ENCODE measurements at places on chromosomes 11 and 22.

GRCh38 chr11:110757962-110758755 lies 45.9 kb upstream of the ARHGAP20 start:
- H3K27me3 ChIP-seq = no peaks in the 10 kb centered on the region
- H3K36me3 ChIP-seq = no peaks in the 10 kb centered on the region
- no peak overlapping the region for H3K4me3 ChIP-seq
- H3K4me1 ChIP-seq = peaks cover 6% of the 10 kb centered on the region
- no peak for DNase-seq

- H3K4me1 ChIP-seq = peaks cover 15% of the 10 kb centered on the region
- H3K27ac ChIP-seq = no peak overlapping the region
- H3K4me3 ChIP-seq = no peak overlapping the region
- DNase-seq = peak; percentile 68
Observed at GRCh38 chr11:18594999-18595749, 4.4 kb upstream of the MISFA start.

DNA sequence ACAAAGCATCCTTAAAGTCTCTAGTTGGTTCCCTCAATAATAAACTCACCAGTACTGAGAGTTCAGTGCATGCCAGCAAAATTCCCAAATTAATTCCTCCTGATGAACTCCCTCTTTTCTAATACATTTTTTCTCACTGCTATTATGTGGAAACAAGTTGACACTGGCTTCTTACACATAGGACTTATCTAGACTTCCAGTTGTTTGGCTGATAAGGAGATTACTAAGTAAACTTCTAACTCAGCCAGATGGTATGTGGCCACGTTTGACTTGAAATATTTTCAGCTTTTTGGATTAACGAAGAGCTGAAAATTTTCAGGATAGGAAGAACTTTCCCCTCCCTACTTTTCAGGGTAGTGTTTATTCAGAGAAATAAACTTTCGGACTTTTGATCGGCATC lies 1154.2 kb upstream of the TENM4 start:
- H3K4me3 ChIP-seq = no peak overlapping the region
- H3K4me1 ChIP-seq = no peaks in the 10 kb centered on the region
- no peaks in the 10 kb centered on the region for H3K36me3 ChIP-seq
- H3K27me3 ChIP-seq = no peaks in the 10 kb centered on the region

- peak; percentile 94 for DNase-seq
- no peak within 1 kb of the TSS for H3K27ac ChIP-seq
- H3K4me1 ChIP-seq = no peaks in the 10 kb centered on the region
- peaks cover 70% of the 10 kb centered on the region for H3K27me3 ChIP-seq
- peak within 1 kb of the TSS; percentile 55 for H3K4me3 ChIP-seq
- no peaks in the 10 kb centered on the region for H3K36me3 ChIP-seq
Observed at GRCh38 chr11:74731301-74732094, at the start of gene CHRDL2. Gene CHRDL2, minus strand, starts transcription at chr11:74731426. Its CDS starts 538 bp downstream, at chr11:74730888.

DNA sequence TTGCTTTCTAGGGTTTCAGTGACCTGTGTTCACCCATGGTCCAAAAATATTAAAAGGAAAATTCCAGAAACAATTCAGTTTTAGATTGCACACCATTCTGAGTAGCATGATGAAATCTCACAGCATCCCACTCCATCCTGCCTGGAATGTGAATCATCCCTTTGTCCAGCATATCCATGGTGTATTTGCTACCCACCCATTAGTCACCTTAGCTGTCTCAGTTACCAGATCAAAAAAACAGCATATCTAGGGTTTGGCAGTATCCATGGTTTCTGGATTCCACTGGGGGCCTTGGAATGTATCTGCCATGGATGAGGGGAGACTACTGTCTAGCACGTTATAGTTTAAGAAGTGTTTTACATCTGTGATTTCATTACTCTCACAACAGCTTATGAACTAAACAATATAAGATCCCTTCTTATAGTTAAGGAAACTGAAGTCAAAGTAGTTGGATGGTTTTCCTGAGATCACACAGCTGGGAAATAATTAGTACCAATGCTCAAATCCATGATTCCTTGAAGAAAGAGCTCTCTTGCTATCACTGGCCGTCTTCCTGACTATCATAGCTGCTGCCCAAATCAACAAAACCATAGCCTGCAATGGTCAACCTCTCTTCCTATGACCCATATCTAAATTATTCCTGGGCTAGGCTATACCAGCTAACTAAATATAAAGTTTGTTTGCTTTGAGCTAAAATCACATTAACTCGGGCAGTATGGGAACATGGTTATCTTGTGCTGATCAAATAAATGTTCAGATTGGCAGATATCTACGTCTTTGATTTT lies 122.6 kb downstream of the MICAL2 start:
- H3K4me3 ChIP-seq = no peak overlapping the region
- H3K36me3 ChIP-seq = peaks cover 83% of the 10 kb centered on the region
- H3K4me1 ChIP-seq = peaks cover 60% of the 10 kb centered on the region

- H3K27ac ChIP-seq = peak overlapping the region; percentile 100
- peaks cover 58% of the 10 kb centered on the region for H3K4me1 ChIP-seq
- no peak for DNase-seq
- peak overlapping the region; percentile 59 for H3K4me3 ChIP-seq
- H3K36me3 ChIP-seq = no peaks in the 10 kb centered on the region
Observed at GRCh38 chr11:114291381-114291780, 4.8 kb upstream of the NNMT start.

- DNase-seq = no peak
- H3K27me3 ChIP-seq = no peaks in the 10 kb centered on the region
- no peaks in the 10 kb centered on the region for H3K36me3 ChIP-seq
Observed at GRCh38 chr11:81870066-81870412, 863.6 kb downstream of the FAM181B start.

DNA sequence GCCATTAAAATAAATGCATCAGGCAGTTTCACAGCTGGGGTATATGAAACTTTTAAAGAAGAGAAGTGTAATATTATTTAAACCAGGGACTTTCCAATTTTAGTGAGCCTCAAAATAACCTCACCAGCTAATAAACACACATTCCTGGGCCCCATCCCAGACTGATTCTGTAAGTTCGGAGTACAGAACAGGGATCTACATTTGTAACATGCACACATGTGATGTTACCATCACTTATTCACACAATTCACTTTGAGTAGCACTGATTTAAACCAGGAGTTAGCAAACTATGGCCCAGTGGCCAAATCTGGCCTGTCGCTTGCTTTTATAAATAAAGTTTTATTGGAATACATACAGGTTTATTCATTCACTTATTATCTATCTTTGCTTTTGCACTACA lies 62.0 kb downstream of the STK33 start:
- no peak for DNase-seq
- H3K4me1 ChIP-seq = no peaks in the 10 kb centered on the region
- H3K27me3 ChIP-seq = no peaks in the 10 kb centered on the region
- H3K36me3 ChIP-seq = no peaks in the 10 kb centered on the region
- no peak overlapping the region for H3K27ac ChIP-seq

GRCh38 chr11:56700914-56701485 lies 2.1 kb downstream of the OR9G1 start:
- no peaks in the 10 kb centered on the region for H3K4me1 ChIP-seq
- H3K27ac ChIP-seq = no peak overlapping the region
- DNase-seq = no peak
- no peaks in the 10 kb centered on the region for H3K27me3 ChIP-seq
- no peaks in the 10 kb centered on the region for H3K36me3 ChIP-seq

- peak; percentile 92 for DNase-seq
- H3K36me3 ChIP-seq = peaks cover 44% of the 10 kb centered on the region
- no peak overlapping the region for H3K4me3 ChIP-seq
- H3K27me3 ChIP-seq = no peaks in the 10 kb centered on the region
- peak overlapping the region; percentile 40 for H3K27ac ChIP-seq
Observed at GRCh38 chr22:27885977-27886842, 32.8 kb downstream of the PITPNB start.

- H3K27ac ChIP-seq = peak overlapping the region; percentile 41
- peaks cover 14% of the 10 kb centered on the region for H3K36me3 ChIP-seq
- peaks cover 21% of the 10 kb centered on the region for H3K4me1 ChIP-seq
- H3K27me3 ChIP-seq = no peaks in the 10 kb centered on the region
- peak overlapping the region; percentile 91 for H3K4me3 ChIP-seq
Observed at GRCh38 chr11:71446942-71447688, 1.1 kb downstream of the DHCR7 start.

GRCh38 chr11:67450796-67451657 lies 1.5 kb downstream of the GPR152 start:
- H3K36me3 ChIP-seq = no peaks in the 10 kb centered on the region
- H3K27ac ChIP-seq = no peak overlapping the region
- no peaks in the 10 kb centered on the region for H3K4me1 ChIP-seq
- H3K4me3 ChIP-seq = no peak overlapping the region

GRCh38 chr11:104106136-104106754 lies 57.7 kb downstream of the PDGFD start:
- H3K36me3 ChIP-seq = no peaks in the 10 kb centered on the region
- DNase-seq = no peak
- no peak overlapping the region for H3K4me3 ChIP-seq
- H3K4me1 ChIP-seq = no peaks in the 10 kb centered on the region

DNA sequence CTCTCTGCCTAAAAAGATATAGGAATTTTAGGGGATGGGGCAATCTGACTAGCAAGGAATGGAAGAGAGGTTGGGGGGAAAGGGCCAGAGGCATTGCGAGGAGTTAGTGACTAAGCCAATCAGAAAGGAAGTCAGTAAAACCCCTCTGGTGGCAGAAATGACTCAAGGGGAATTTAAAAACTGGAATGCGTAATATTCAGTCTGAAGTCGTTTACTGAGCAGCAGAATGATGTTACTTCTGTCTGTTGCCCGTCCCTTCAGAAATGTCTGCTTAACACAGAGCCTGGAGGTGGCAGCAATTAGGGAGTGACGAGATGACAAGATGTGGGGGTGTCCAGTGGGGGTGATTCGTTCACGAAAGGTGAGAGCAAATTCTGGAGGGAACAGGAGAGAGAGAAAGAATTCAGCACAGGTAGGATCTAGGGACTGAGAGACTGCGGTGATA lies 107.7 kb upstream of the CLMP start:
- H3K36me3 ChIP-seq = no peaks in the 10 kb centered on the region
- H3K27me3 ChIP-seq = peaks cover 7% of the 10 kb centered on the region
- H3K4me1 ChIP-seq = peaks cover 24% of the 10 kb centered on the region
- peak overlapping the region; percentile 10 for H3K27ac ChIP-seq
- peak; percentile 85 for DNase-seq

GRCh38 chr11:61701242-61701886 lies 21.2 kb downstream of the DAGLA start:
- DNase-seq = no peak
- peaks cover 9% of the 10 kb centered on the region for H3K4me1 ChIP-seq
- H3K36me3 ChIP-seq = no peaks in the 10 kb centered on the region

DNA sequence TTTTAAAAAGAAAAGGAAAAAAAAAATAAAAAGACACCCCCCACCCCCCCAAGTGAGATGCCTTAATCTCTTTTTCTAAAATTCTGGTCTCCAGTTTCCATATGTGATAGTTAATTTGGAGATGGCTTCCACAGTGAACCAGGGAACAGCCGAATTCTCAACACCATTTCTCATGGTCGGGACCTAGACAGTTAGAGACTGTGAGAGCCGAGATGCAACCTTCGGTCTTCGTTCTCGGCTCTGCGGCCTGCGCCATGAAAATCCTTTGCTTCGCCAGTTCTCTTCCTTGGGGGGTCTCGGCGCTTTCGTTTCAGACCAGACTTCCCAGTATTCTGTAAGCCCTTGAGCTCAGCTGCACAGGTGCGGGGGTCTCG lies 723 bp downstream of the CACNG2 start:
- H3K4me1 ChIP-seq = no peaks in the 10 kb centered on the region
- no peak overlapping the region for H3K4me3 ChIP-seq
- H3K27me3 ChIP-seq = peaks cover 68% of the 10 kb centered on the region

DNA sequence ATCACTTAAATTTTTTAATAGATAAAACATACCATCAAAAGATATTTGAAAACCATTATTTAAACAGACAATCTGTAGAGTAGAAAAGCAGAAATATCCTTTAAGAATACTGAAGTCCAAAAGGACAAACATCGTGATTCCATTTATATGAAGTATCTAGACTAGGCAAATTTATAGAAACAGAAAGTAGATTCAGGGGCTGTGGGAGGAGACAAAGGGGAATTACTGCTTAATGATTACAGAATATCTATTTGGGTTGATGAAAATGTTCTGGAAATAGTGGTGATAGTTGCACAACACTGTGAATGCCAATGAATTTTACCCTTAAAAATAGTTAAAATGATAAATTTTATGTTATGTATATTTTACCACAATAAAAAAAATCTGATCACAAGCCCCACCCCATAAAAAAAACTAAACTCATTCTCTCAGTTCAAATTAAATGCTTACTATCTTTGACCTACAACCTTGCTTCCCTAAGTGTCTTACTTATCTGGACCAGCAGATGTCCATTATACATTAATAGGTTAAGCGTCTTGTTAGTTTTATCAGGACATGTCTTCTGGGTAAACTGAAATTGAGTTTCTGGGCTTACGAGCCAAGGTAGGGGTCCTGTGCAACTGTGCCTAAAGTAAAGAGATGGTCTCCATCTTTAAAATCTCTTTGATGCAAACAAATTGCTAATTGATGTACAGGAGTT lies 86.3 kb downstream of the FCHSD2 start:
- H3K4me3 ChIP-seq = no peak overlapping the region
- no peaks in the 10 kb centered on the region for H3K27me3 ChIP-seq
- DNase-seq = no peak
- no peaks in the 10 kb centered on the region for H3K4me1 ChIP-seq
- H3K27ac ChIP-seq = no peak overlapping the region

DNA sequence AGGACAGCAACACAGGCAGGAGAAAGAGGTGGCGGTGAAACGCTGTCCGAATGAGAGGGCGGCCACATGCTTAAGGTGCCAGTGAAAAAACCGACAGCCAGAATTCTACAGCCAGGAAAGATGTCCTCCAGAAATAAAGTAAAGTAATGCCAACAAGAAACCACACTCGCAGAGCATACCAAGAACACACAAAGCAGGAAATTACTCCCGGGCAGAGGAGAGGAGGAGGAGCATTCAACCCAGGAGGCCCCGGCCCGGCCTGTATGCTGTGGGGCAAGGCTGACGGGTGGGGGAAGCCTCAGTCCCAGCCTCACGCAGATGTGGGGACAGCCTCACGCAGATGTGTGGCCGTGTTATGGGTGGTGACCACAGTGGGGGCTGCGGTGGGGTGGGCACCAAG lies 28.0 kb downstream of the CHID1 start:
- peak; percentile 93 for DNase-seq
- no peaks in the 10 kb centered on the region for H3K4me1 ChIP-seq
- no peaks in the 10 kb centered on the region for H3K27me3 ChIP-seq
- H3K4me3 ChIP-seq = no peak overlapping the region

DNA sequence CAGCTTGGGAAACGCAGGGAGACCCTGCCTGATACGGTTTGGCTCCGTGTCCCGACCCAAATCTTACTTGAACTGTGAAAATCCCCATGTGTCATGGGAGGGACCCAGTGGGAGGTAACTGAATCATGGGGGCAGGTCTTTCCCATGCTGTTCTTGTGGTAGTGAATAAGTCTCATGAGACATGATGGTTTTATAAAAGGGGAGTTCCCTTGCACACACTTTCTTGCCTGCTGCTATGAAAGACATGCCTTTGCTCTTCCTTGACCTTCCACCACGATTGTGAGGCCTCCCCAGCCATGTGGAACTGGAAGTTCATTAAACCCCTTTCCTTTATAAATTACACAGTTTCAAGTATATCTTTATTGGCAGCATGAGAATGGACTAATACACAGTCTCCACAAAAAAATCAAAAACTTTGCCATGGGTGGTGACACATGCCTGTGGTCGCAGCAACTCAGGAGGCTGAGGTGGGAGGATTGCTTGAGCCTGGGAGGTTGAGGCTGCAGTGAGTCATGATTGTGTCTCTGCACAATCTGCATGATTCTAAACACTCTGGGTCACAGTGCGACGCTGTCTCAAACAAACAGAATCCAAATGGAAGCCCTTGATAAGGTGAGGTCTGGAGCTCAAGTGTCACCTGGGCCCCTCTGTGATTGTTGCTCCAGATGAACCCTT lies 34.9 kb downstream of the SYN3 start:
- H3K27ac ChIP-seq = no peak overlapping the region
- peaks cover 3% of the 10 kb centered on the region for H3K27me3 ChIP-seq
- no peaks in the 10 kb centered on the region for H3K4me1 ChIP-seq
- H3K4me3 ChIP-seq = no peak overlapping the region
- no peak for DNase-seq
